ENCODE measurements at places on chromosomes 3 and 15.

GRCh38 chr3:25381083-25381482 is 47.0 kb upstream of the RARB start:
- DNase-seq, result no peak

DNA sequence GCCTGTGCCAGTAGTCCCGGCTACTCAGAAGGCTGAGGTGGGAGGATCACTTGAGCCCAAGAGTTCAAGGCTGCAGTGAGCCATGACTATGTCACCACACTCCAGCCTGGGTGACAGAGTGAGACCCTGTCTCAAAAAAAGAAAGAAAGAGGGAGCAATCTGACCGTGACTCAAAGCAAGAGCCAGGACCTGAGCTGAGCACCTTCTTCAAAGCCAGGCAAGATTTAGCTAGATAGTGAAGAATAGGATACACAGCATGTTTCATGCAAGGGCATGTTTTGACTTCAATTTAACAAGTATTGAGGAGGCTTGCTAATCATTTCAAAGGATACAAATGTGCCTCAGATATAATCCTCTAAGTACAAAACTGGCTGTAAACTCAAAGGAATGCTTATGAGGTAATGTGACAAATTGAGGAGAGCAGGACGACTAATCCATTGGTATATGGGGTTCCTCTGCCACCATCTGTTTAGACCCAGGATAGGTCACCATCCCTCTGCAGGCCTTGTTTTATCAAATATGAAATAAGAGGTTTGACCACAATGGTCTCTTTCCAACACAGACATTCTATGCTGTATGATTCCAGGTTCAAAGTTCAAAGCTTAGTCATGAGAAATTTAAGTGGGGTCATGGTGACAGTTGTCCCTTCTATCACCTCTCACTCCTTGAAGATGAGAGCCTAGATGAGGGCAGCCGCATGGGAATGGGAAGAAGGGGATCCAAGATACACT is 33.2 kb downstream of the RAB27A start:
- DNase-seq, result no peak

DNA sequence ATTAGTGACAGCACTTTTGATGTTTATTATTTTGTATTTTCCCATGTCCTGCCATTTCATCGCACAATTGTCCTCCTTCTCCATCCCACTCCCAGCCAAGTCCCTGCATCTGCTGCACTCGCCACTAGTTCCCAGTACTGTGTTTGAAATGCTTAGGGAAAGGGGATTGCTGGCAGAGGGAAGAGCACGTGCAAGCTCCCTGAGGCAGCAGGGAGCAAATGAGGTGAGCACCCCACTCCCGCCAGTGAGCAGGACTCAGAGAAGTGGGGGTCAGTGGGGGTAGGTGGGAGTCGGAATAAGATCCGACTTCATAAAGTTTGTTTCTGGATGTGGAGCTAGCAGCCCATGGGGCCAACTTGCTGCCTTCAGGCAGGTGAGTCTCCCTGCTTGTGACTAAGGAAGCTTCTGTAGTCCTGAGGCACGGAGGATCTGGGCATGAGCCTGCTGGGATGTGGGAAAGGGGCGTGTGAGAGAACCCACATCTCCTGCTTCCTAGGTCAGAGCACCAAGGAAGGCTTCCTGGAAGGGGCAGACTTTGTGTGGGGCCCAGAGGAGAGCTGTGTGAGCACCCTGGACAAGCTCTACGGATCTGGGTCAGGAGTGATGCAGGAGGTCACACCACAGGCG is 99.7 kb upstream of the TLE3 start:
- no peak for DNase-seq

DNA sequence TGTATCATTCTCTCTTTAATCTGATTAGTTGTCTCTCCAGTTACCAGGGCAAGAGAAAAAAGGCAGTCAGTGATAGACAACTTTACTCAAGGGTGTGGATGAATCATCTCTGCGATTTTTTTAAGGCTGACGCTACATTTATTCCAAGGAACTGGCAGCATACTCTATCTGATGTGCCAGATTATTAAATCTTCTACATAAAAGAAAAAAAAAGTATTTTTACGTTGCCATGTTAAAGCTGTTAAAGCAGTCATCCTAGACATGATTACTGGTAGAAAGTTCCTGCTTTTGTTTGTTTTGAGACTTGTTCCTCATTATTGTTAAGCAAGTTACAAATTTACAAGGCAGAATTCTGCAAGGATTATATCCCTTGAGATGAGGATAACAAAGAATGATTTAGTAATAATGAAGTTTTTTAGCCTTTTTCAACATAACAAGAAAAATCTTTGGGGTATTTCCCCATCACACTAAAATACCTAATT is 121.7 kb downstream of the CBLB start:
- no peak for DNase-seq

DNA sequence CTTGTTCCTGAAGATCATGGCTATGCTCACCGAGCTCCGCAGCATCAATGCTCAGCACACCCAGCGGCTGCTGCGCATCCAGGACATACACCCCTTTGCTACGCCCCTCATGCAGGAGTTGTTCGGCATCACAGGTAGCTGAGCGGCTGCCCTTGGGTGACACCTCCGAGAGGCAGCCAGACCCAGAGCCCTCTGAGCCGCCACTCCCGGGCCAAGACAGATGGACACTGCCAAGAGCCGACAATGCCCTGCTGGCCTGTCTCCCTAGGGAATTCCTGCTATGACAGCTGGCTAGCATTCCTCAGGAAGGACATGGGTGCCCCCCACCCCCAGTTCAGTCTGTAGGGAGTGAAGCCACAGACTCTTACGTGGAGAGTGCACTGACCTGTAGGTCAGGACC is 35.2 kb downstream of the NR1I2 start:
- DNase-seq, result no peak

- DNase-seq, result no peak
Measured at GRCh38 chr3:85180-85579, 111.4 kb upstream of the CHL1 start.
